Gastroesophageal sphincter (tissue), 4 donors: ENCODE measurements at places on chromosomes 7 and 10. TPM values are rescaled to one million over a fixed set of nuclear protein-coding genes. Genes with fewer than 3 reads are reported as not detected.

Gene PDE6C
- total RNA-seq: not detected

Gene MINDY4
- 5.6 TPM for total RNA-seq

- ATAC-seq: no peak
These were observed 214.2 kb downstream of the WDR11 start for GRCh38 chr10:121065330-121065729.

DNA sequence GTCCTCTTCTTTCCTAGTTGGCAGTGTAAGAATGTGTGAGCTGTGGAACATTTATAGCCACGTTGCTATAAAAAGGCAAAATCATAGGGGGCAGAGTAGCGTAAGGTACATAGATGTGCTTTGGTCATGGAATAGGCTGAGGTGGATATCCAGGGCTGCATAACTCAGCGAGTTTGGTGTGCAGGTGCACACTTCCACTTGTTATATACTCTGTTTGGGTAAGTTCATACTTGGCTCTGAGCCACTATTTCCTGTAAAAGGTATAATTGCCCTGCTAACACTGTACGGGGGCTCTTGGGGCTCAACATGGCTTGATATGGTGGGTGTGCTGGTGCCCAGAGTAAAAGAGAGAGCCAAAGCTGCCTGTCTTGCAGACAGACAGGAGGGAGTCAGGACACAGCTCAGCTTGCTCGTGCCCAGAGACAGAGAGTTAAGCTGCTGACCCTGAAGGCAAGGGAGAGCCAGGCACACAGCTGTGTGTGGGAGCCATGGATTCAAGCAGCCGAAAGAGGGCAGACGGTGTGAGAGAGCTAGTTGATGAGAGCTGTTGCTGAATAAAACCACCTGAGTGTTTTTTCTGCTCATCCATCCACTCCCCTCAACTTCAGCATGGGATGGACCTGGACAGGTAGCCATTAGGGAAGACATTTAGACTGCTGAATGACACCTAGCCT lies 126.7 kb downstream of the DKK1 start:
- no peak for ATAC-seq

Gene RAMP3
- total RNA-seq: 57.2 TPM

GRCh38 chr10:68957654-68958053 lies 1.7 kb downstream of the DDX21 start:
- ATAC-seq: no peak

GRCh38 chr7:148867596-148868377 lies 16.3 kb downstream of the EZH2 start:
- no peak for ATAC-seq

DNA sequence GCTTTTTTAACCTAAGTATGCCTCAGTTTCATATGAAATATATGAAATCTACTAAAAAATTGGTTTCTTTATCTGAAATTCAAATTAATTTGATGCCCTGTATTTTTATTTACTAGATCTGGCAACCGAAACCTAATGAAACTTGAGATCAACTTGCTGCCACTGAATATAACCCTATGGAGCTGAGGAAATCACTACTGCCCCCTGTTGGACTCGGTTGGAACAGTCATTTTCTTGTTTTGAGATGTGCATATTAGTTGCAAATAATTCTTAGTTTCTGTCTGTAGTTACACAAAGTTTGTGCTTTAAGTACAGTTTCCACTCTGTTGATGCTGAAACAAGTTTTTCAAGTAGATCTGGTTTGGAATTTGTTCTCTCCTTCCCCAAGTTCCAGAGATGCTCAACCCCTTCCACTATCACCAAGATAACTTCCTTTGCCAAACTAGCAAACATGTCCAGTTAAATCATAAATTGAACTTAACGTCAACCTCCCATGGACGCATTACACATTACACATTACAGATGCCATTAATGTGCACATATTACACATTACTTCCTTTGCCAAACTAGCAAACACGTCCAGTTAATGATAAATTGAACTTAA lies 22.2 kb upstream of the EXOC4 start:
- ATAC-seq: no peak

- no peak for ATAC-seq
These were observed 86.3 kb downstream of the MRPL32 start for GRCh38 chr7:43018446-43018845.

DNA sequence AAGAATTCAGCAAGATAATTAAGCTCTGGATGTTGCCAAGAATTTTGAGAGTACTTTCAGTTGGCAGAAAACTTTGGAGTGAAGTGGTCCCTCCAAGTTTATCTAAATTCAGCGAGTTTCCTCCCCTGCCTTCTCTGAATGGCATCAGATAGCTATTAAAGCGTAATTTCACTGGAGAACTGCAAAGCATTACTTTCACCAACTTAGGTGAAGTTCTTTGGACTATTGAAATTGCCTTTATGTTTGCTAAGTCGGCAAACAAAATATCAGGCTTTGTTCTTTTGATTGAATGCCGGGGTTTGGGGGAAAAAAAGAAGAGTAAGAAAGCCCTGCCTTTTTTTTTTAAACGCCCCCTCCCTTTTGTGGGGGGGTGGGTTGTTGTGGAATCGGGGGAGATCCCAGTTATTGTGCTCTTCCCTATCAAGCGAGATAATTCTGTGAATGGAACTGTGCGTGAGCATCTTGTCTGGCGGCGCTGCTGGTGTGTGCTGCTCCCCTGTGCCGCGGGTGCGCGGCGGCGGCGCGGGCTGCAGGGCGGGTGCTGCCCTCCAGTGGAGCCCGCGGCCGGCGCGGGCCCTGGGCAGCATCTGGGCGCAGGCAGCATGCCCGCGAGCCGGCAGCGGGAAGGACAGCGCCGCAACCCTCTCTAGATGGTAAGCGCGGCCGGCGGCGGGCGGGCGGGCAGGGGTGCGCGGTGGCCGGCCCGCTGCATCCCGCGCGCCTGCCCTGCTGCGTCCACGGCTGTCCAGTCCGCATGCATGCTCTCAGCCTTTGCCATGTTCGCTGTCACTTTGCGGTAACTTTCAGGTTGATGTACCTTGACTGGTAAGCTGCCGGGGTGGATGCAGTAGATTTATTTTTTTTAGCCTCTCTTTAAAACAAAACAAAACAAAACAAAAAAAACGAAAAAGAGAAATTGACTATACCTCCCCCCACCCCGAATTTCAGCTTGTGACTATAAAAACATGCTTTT lies 176.5 kb downstream of the TCF7L2 start:
- ATAC-seq: peak; percentile 89

DNA sequence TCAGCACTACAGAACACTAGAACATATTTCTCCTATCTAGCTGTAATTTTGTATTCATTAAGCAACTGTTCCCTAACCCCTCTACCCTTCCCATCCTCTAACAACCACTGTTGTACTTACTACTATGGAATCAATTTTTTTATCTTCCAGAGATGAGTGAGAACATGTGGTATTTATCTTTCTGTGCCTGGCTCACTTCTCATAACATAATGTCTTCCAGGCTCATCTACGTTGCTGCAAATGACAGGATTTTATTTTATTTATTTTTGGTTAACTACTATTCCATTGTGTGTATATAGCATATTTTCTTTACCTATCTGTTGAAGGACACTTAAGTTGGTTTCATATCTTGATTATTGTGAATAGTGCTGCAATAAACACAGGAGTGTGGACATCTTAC lies 200.9 kb upstream of the CHRM2 start:
- no peak for ATAC-seq

GRCh38 chr7:139648391-139648861 lies 124.9 kb downstream of the CLEC2L start:
- no peak for ATAC-seq

Gene AHR
- total RNA-seq: 52.1 TPM

DNA sequence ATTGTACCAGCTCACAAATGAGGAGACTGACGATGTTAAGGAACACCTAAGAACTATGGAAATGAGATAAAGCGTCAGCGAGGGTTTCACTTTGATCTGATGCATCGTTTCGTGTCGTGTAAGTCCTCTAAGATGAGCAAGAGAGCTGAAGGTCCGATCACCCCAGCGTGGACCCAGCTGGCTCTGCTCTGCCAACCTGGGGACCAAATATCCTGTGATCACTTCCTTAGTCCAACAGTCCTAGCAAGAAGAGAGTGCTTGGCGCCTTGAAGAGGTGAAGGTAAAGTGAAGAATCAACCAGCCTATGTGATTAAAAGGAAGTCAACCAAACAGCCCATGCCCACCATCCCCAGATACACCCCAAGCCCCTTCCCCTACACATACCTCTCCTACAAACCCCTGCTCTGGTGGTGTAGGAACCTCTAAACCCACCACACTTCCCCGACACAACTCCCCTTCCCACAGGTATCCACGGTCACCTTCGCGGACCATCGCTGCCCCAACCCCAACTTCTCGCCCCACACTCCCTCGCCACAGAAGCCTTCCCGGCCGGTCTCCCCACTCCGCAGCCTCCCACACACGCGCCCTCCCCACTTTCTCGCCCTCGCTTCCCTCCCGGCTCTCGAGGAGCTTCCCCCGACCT lies 722 bp downstream of the UPF2 start:
- no peak for ATAC-seq
